ENCODE measurements at places on chromosomes 13 and 19. TPM values are rescaled to one million over a fixed set of nuclear protein-coding genes. Genes with fewer than 3 reads are reported as not detected.

DNA sequence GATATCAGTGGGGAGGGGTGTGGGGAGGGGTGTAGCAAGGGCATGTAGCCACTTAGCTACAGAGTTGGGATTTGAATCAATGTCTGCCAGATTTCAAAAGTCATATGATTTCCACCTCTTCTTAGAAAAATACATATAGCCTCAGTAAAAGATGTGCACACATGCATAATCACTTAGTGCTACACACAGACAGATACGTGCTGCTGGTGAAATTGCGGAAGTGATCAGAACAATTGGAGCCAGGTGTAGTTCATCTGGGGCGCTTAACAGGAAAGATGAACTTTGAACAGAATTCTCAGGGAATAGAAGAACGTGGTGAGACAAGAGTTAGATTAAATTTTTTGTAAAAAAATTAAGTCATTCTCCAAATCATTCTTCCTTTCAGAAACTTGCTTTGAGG lies 333.1 kb downstream of the KCNRG start:
- no peak for DNase-seq

The SPATA13 gene
- polyA plus RNA-seq = 58.5 TPM

DNA sequence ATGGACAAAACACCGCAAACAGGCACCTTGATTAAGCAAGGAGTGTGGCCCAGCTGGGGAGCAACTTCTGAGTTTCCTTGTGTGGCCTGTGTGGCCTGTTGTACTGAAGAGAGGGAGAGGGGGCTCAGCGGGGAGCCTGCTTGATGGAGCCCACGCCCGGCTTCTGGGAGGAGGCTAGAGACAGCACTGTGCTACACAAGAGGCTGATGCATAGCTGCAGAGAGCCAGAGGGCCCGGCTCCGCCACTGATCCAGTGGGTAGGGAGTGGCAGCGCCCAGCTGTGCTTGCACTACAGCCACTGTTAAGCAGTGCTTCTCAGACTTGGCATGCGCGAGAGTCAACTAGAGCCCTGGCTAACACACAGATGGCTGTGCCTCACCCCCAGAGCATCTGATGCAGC lies 19.0 kb downstream of the LYL1 start:
- no peak for DNase-seq

- no peak for DNase-seq
These were observed 165.9 kb downstream of the NDFIP2 start for GRCh38 chr13:79646880-79647279.

The CXCL17 gene
- 0.17 TPM for polyA plus RNA-seq

- DNase-seq = no peak
These were observed 8.1 kb upstream of the KLF2 start for GRCh38 chr19:16316506-16316882.

DNA sequence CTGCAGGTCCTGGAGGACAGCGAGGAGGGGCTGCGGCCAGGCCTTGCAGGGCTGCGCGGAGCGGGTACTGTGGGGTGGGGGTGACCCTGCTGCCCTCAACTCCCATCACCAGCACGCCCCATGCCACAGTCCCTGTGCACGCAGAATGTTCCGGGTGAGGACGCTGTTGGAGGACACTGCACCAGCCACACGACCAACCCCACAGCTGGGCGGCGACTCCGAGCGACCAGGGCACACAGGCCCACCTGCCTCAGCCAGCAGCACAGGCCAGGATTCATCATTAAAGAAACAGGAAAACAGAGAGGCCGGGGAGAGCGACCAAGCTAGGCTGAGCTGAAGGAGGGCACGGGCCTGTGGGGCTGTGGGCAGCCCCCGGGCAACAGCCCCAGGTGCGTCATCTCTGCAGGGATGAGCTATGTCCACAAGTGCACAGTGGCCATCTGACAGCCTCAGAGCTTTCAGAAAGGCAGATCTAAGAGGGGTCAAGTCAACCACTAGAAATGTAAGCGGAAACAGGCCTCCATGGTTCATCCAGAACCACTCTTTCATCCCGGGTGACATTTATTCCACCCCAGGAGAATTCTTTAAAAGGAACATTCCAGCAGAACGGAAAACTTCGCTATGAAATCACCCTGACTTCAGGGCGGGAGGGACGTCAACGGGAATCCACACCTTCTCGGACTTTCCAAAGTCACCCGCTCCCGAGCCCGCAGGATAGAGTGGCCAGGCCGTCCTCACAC lies 1.5 kb downstream of the GAS6 start:
- no peak for DNase-seq

The APC2 gene
- polyA plus RNA-seq = 0.86 TPM

The KASH5 gene
- polyA plus RNA-seq = 0.18 TPM

- DNase-seq = no peak
These were observed 3.6 kb downstream of the RABAC1 start for GRCh38 chr19:41955521-41955920.

DNA sequence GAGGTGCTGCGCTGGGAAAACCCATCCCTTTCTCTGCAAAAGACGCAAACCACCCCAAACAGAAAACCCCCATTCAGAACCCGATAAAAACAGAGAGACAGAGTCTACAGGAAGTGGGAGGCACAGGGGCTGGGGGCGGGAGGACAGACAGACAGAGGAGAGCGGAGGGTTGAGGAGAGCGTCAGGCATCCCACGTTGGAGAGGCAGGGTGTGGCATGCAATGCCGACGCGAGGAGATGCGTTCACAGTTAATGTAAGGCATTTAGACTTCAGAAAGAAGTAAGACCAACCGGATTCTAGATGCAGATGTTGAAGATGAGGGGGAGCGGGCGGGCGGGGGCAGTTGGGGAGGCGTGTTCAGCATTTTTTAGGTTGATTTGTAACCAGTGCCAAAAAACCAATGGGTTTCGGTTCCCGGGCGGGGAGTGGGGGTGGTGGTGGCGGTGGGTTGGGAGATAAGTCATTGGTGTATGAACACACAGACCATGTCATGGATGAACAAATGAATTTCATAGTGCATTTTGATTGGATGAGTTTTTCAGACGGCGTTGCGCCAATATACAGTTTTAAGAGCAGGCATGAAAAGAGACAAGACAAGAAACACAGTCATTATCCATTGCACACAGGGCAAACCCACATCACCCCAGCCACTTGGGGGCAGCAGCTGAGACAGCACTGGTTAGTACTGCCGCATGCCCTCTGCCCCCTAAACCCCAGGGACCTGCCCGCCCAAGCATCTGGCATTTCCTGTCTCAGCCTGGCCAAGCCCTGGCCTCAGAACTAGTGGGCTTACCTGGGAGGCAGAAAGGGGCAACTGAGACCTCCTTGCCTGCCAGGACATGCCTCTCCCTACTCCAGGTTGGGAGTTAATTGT lies 91.3 kb downstream of the IER2 start:
- DNase-seq = no peak

The CYP2A7 gene
- polyA plus RNA-seq = not detected

The ZNF737 gene
- 33.8 TPM for polyA plus RNA-seq

GRCh38 chr13:41136396-41137031 lies 3.9 kb upstream of the KBTBD6 start:
- no peak for DNase-seq

- DNase-seq = no peak
These were observed at the start of gene NCAN for GRCh38 chr19:19211499-19212420. Gene NCAN (plus strand): TSS chr19:19211958. CDS start chr19:19216954, 4,996 bp downstream.

Data from right renal cortex interstitium (tissue), 3 donors.